ENCODE measurements at places on chromosomes 3 and 15.

DNA sequence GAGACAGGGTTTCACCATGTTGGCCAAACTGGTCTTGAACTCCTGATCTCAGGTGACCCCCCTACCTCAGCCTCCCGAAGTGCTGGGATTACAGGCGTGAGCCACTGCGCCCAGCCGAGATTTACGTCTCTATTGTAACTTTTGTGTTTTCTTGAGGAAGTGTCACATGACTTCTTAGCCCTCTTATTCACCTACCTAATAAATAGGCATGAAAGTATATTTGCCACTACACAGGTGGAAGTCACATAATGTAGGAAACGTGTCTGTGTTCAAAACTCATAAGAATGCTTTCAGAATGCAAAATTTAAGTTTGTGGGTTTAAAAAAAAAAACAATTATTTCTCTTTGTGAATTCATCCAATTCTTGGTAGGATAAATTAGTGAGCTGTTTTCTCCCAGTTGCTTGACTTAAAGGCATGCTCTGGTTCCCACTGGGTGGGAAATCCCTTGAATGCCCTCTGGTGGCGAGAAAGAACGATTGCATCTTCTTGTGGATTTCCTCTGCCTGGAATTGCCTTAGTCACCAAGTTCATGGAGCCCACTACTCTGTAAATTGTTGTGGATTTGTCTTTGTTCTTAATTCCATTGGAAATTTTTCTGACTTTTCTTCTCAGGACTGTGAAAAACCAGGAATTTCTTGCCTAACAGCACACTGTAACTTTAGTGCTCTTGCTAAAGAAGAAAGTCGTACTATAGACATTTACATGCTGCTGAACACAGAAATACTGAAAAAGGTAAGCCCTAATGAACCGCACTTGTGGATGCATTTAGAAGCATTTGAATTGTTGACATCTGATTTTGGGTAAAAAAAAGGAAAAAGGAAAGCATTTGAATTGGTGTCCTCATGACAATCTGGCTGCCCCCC lies 82.2 kb upstream of the CTDSPL start:
- no peak for DNase-seq

- no peak for DNase-seq
These were observed 1.0 kb upstream of the DLL4 start for GRCh38 chr15:40927873-40928806.

GRCh38 chr3:2513986-2514385 lies 415.3 kb downstream of the CNTN4 start:
- no peak for DNase-seq

- DNase-seq = no peak
These were observed 10.1 kb downstream of the MELTF start for GRCh38 chr3:197019535-197019934.

DNA sequence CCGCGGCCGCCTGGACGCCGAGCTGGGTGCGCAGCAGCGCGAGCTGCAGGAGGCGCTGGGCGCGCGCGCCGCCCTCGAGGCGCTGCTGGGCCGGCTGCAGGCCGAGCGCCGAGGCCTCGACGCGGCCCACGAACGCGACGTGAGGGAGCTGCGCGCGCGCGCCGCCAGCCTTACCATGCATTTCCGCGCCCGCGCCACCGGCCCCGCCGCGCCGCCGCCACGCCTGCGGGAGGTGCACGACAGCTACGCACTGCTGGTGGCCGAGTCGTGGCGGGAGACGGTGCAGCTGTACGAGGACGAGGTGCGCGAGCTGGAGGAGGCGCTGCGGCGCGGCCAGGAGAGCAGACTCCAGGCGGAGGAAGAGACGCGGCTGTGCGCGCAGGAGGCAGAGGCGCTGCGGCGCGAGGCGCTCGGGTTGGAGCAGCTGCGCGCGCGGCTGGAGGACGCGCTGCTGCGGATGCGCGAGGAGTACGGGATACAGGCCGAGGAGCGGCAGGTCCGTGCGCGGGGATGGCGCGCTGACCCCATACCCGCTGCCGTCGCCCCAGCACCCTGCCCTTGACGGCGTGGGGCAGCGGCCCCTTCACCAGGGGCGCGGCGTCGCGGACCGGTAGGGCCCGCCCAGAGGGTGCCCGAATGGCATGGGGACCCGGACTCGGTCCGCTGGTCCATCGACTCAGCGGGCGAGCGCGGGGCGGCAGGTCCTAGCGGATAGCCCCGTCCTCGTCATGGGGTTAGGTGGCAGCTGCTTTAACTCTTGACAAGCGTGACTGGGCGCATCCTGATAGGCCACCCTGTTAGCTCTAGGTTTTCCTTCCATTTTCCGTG lies 848 bp downstream of the SYNM start:
- DNase-seq = no peak

- DNase-seq = no peak
These were observed 8.7 kb upstream of the DNAJB8 start for GRCh38 chr3:128475355-128475754.

- DNase-seq = no peak
These were observed 4.4 kb upstream of the LMAN1L start for GRCh38 chr15:74808078-74808839.

- DNase-seq = no peak
These were observed 11.8 kb downstream of the PARP15 start for GRCh38 chr3:122589297-122589696.

- no peak for DNase-seq
These were observed 12.0 kb upstream of the ACAD9 start for GRCh38 chr3:128867200-128868125.

GRCh38 chr3:12246497-12247163 lies 42.2 kb upstream of the PPARG start:
- no peak for DNase-seq

- DNase-seq = no peak
These were observed 52.2 kb downstream of the MOBP start for GRCh38 chr3:39519554-39520288.

GRCh38 chr3:52596658-52597265 lies 60.4 kb downstream of the UQCC5 start:
- DNase-seq = no peak

DNA sequence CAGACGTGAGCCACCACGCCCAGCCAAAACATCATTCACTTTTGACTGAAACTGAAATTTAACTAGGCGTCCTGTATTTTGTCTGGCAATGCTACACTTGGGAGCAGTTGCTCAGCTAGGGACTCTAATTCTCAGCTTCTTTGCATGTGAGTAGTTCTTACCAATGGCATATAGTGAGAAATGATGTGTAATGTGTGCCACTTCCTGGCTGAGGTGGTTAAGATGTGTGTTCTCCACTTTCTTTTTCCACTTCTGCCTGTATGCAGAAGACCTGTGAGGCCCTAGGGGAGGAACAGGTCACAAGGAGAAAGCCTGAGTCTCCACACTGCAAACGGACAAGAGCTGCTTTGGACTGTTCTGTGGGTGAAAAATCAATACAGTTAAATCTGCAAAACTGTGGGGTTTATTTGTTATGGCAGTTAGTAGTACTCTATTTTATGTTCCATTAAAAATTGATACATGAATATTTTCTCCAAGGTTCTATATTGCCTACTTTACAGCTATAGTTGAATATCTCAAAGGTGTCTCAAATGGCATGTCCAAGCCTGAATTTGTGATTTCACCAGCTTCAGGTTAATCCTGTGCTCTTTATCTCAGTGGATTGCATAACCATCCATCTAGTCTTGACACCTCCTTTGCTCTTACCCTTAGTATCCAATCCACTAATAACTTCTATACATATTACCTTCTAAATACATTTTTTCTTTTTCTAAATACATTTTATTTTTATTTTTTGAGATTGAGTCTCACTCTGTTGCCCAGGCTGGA lies 59.3 kb downstream of the NR1D2 start:
- DNase-seq = no peak

DNA sequence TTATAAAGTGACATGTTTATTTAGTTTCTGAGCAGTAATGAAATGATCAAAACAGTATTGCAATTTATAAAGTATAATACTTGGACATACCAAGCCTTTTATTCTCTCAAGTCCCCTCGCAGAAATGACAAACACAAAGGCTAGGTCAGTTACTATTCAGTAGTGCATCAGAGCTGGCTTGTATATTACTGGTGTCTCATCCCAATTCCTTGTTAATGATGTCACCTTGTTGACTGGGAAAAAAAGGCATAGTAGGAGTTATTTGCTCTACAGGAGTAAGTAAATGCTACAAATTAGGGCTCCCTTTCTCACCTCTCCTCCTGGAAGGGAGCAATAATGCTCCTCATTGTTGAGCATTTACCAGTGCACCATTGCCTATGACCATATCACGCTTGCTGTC lies 317.6 kb downstream of the CHL1 start:
- DNase-seq = no peak

DNA sequence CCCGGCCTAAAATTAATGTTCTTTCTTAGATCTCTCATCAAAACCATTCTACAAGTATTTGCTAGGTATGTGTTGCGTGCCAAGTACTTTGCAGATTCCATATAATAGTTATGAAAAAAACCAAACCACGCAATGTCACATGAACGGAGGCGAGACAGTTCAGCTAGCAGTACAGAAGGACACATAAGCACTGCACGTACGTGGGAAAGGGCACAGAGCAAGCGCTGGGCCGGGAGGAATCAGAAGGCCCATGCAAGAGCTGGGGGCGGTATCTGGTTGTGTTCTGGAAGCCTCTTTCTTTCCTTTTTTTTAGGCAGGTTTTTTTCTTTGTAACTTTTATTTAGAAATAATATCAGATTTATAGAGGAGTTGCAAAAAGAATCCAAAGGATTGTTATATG lies 11.3 kb downstream of the PDIA5 start:
- DNase-seq = no peak

DNA sequence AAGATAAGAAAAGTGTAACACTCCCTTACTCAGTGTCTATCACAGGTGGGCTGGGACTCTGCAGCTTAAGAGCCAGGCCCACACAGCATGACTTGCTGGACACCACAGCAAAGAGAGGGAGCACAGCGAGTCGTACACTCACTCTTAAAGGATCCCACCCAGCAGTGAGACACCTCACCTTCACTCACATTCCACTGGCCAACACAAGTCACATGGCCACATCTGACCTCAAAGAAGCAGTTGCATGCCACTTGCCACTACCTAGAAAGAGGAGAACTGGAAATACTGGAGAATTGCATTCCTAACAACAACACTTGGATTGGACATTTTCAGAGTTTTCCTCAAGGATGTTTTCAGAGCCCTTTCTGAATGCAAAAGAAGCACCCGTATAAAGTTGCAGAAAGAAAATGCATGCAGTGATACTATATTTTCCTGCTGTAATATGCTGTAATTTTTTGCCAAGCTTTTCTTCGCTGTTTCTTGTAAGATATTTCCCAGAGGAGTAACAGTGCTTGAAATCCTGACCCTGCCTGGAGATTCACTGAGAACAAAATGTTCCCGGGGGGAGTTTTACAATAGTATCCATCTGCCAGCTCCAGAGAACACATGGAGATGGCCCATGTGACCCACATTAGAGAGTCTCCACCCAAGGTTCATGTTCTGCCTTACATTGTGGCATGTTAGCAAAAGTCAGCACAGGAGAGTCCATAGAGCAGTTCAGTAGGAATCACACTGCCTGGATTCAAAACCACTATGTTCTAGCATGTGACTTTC lies 42.2 kb downstream of the TRIM42 start:
- no peak for DNase-seq

GRCh38 chr3:68878322-68878721 lies 54.0 kb downstream of the TAFA4 start:
- DNase-seq = no peak

- no peak for DNase-seq
These were observed 1.9 kb upstream of the ROPN1 start for GRCh38 chr3:123993818-123994217.

DNA sequence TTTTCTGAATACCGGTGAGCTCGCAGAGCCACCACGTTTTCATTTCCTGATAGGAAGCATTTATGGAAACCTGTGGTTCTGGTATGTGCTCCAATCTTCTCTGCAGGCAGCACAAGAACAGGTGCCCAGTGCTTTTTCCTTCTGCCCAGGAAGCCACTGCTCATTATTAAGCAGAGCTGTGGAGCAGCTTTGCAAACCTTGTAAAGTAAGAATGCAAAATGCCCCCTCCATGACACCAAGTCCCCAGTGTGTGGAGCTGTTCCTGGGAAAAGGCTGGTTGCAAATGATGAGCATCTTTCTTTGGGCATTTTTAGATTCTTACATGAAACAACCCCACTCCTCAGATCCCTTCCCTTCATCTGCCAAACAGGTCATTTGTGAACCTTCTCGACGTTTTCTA lies 65.7 kb upstream of the MRPL3 start:
- DNase-seq = no peak

GRCh38 chr15:94494732-94495131 lies 263.4 kb downstream of the MCTP2 start:
- no peak for DNase-seq
